ENCODE measurements at places on chromosomes 16 and 17.

- no peak for DNase-seq
Observed at GRCh38 chr16:56861092-56861610, 3.9 kb upstream of the SLC12A3 start.

DNA sequence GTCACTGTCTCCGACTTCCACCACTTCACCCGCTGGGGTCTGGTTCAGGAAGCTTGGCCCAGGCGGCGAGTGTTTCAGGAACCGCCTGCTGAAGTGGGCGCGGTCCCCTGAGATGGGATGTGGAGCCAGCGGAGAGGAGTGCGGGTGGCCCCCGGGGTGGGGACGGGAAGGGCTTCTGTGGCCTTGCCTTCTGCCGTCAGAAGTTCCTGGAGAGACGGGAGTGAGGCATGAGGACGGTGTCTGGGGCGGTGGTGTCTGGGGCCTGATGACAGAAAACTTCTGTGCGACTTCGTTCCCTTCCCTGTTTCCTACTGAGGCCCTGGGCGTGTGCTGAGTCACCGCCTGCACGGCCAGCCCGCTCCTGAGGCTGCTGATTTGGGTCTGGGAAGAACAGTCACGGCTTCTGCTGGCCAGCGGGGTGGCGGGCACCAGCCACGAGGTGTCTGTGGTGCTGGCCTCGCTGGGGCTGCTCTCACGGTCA, 12.3 kb upstream of the NLRC3 start:
- DNase-seq: no peak

DNA sequence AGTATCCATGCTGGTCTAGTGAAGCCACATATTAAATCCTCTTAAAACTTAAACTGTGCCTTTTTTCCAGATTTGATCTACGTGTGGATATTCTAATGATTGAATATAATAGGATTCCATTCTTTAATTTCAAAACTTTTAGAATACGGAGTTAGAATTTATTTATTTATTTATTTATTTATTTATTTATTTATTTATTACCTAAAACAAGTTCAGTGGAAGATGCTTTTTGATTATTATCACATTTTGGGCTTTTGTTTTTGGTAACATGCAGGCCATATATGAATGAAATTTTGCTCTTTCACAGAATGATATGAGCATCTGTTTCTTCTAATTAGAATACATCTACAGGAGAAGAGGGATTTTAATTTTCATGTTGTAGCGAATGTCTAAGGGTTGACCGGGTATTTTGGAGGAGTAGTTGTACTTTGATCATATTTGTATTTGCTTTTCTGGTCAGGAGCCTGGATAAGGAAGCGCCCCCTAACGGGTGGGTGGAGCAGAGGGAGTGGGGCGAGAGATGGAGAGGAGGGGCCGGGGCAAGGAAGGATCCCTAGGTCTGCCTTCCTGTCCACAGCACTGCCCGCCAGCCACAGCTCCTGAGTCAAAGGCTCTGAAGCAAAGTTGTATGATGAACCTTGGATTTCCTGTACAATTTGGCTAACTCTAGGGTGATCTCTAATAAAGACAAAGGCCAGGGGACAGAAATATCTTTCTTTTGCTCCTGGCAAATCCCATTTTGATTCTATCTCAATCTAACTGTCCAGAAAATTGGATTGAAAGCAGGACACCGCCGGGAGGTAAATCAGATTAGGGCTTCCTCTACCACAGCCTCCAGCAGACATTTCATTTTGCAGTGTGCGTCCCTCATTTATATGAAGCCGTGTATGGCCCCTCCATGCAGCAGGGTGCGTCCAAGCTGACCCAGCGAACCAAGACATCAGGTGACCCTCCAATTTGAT, 149.1 kb downstream of the PRKCA start:
- DNase-seq: no peak

GRCh38 chr16:27251541-27252205, 16.9 kb downstream of the NSMCE1 start:
- DNase-seq: no peak

- DNase-seq: no peak
Observed at GRCh38 chr17:53749178-53749577, 73.5 kb upstream of the KIF2B start.

DNA sequence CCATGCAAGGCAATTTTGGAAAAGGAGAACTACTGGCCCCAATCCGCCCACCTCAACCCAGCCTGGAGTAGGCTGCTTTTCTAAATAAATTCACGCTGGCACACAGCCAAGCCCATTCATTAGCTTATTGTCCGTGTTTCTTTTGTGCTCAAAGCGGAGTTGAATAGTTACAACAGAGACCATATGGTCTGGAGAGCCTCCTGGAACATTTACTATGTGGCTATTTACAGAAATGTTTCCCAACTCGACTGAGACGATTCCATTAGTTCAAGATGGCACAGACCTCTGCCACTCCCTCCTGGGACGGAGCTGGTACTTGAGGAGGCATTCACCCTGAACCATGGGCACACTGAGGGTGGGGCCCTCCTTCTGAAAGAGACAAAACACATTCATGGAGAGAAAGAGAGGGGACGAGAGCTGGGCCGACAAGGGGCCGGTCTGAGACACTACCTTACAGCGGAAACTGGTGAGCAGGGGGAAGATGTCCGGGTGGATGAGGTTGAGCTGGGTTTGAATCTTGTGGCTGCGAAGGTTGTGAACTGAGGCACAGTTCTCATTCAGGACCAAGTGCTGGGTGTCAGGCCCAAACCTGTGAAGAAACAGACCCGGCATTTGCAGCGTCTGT, 15.7 kb downstream of the ELAC2 start:
- DNase-seq: no peak

DNA sequence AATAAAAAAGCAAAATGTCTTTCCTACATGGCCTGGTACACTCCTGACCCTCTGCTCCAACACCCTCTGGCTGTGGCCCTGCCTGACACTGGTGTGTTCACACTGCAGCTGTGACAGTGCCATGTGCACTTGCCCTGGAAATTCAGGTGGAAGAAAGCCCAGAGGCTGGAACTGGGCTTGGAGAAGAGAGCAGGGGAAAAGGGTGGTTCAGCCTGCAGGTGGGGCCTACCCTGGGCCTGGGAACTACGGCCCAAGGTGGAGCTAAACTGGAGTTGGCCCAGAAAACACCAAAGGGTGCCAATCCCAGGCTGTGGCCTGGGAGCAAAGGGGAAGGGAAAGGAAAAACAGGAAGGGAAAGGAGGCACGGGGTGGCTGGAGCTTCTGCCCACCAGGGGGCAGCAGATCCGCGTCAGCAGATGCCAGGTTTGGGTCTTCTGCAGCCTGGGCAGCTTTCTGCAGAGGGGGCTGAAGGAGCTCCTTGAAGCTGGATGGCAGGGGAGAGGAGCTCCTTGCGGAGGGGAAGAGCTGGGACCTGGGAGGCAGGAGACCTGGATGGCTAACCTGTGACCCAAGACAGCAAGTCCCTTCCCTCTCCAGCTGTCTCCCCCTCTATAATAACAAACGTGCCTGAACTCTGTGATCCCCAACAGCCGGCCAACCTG, 15.4 kb upstream of the CTCF start:
- peak; percentile 76 for DNase-seq

GRCh38 chr17:14833201-14833785, 431.8 kb downstream of the PMP22 start:
- no peak for DNase-seq

- DNase-seq: no peak
Observed at GRCh38 chr17:77434136-77435114, 293.7 kb downstream of the SEC14L1 start.

DNA sequence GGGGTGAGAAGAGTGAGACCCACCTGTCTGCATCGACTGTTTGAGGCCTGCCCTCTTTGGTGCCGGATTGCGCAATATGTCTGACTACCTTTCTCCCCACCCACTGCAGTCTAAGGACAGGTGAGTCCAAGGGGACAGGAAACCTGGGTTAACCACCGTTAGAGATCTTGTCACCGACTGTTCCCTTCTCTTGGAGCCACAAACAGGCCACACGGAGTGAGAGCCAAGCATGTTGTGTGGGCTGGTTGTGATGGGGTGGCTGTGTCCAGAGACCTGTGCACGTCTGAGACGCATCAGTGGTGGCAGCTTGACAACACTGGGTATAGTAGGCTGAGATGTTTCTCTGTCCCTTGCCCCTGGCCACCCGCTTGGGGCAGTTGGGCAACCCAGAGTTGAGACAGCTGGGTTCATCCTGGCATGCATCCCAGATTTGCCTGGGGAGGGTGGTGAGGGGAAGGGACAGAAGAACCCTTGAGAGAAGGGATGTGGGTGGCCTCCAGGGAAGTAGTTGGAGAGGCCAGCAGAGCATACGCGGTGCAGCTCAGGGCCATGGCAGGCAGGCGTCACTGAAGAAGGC, 21.4 kb downstream of the MPRIP start:
- DNase-seq: no peak

DNA sequence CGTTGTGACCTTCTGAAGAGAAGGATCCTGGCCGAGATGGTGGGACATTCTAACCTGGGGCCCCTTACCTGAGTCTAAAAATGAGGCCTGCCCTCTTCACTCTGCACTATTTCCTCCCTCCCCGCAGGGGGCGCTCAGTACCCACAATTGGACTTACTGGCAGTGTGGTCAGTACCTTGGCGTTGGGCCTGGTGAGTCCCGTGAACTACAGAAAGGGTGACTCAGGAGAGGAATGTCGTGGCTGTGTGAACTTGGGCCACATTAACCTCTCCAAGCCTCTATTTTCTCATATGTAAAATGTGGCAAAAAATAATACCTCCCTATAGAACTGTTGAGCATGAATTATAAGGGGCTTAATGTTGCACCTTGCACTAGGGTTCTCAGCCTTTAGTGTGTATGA, 3.9 kb downstream of the RSAD1 start:
- peak; percentile 61 for DNase-seq

DNA sequence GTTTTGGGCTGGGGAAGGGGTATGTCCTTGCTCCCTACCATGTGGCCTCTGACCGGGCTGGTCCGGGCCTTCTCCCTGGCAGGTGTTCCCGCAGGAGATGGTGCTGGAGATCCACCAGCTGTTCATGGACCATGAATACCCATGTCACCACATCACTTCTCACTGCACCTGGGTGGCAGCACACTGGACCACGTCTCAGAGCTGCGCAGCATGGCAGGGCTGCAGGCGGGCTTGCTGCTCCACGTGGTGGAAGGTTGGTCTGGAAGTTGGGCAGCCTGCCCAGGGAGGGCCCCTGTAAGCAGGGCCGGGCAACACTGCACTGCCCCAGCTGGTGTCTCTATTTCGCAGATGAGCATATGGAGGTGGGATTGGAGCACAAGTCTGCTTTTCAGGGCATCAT, 169.5 kb upstream of the ZNF267 start:
- DNase-seq: no peak

DNA sequence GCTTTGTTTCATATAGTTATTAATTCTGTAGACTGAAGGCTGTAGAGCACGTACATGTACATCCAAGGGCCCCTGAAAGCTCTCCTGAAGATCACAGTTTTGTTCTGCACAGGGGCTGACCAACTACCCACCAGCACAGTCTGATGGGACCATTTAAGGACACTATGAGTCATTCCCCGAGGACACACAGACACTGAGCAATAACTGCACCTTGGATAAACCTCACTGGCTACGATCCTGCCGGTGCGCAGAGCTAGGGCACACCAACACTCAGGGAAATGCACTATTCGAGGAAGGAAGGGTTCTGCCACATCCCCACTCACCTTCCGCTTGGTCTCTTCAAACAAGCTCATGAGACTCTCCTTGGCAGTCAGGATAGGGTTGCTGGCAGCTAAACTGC, 20.3 kb downstream of the SMG6 start:
- no peak for DNase-seq

- DNase-seq: no peak
Observed at GRCh38 chr16:54933281-54934011, 2.8 kb downstream of the IRX5 start.

- no peak for DNase-seq
Observed at GRCh38 chr16:20359997-20360396, 7.5 kb upstream of the UMOD start.

GRCh38 chr16:52976539-52977167, 76.0 kb downstream of the CHD9NB start:
- no peak for DNase-seq

DNA sequence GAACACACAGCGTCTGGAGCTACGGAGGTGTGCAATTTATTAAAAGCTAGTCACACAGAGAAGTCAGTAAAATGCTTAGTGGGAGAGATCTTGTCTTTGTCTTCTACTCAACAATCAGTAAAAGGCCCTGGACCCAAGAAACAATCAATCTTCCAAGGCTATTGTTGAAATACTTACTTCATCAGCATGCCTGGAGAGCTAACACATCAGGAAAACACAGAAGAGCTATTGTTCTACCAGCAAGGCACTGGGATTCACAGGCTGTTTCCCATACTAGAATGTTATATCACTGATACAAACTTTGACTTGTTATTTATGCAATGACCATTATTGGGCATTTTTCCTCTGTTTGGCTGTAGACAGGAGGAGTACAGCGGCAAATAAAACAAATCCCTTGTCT, 247.8 kb upstream of the ERCC4 start:
- no peak for DNase-seq

DNA sequence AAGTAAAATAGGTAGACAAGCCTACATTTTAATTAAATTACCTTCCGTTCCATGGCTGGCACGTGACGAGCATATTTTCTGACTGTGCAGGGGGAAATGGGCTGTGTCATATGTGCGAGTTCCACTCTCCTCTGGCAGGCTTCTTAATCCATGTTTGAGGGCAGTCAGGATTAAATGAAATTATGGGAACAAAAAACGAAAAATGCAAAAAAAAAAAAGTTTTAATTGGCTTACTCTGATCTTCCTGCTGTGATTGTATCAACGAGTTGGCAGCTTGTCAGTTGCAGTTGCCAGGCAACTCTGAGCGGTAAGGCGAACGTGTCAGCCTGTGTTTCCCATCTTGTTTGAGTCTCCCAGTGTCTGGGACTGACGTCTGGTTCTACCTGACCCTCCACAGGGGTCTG, 302.9 kb upstream of the XYLT1 start:
- DNase-seq: no peak

- DNase-seq: no peak
Observed at GRCh38 chr16:46850619-46851555, 19.9 kb upstream of the C16orf87 start.

DNA sequence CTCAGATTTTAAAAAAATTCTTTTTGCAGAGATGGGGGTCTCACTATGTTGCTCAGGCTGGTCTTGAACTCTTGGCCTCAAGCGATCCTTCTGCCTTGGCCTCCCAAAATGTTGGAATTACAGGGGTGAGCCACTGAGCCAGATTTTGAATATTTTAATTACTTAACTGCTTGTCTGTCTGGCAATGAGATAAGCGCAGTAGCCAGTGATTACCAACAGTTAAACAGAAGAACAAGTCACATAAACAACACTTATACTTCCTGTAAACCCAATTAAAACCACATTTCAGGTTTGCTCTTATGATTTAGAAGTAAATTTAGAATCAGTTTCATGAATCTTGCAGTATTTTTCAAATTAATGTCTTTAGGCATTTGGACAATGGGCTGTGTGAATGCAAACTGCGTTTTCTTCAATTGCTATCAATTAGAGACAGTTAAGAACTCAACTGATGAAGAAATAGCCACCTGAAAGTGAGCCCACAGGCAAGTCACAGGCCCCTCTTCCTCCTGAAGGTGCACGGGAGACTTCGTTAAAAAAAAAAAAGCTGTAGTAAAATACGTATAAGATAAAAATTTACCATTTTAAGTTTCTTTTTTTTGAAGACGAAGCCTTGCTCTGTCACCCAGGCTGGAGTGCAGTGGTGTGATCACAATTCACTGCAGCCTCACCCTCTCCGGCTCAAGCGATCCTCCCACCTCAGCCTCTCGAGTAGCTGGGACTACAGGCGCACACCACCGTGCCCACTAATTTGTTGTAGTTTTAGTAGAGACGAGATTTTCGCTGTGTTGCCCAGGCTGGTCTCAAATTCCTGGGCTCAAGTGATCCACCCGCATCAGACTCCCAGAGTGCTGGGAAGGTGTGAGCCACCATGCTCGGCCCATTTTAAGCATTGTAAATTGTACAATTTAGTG, 73.0 kb downstream of the PITPNC1 start:
- DNase-seq: no peak

- peak; percentile 32 for DNase-seq
Observed at GRCh38 chr16:14487579-14487978, 142.5 kb downstream of the PARN start.
